Fibroblast of skin of right quadriceps (primary cell): ENCODE measurements at places on chromosomes 16 and 17.
A peak's percentile ranks its signal among the peaks of the same experiment; 100 is the strongest.

DNA sequence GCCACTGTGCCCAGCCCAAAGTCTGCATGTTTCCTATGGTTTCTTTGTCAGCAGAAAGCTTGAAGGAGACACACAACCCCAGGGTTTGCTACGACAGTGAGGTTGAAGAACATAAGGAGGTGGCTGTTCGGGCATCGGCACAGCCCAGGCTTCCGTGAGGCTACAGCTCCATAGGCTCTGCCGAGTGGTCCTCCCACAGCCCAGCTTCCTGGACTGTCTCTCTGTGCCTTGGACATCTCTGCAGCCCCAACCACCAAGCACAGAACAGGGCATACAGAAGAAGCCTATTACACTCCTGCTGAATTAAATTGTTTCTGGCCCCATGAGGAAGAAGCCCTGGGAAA, 3.2 kb upstream of the HAP1 start:
- no peak for DNase-seq

DNA sequence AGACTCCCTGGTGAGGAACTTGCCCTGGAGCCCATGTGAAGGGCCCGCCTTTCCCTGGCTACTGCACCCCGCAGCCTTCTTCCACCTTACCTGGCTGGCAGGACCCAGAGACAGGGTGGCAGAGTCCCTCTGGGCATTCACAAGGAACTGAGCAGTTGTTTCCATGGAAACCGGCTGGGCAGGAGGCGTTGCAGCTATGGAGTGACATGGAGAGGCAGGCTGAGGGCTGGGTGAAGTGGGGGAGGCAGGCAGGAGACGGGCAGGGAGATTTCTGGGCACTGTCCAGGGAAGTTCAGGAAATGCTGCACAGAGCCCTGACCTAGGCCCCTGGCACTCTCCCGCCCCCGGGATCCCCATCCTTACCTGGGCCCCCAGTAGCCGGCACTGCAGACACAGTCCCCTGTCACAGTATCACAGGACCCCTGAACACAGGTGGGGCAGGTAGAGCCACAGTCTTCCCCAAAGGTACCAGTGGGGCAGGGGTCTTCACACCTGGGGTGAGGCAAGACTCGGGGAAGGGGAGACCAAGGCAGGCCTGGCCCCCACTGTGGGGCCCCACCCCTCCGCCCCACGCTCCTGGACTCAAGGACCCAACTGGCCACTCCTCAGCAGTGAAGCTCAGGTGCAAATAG, 5.9 kb downstream of the SCARF1 start:
- no peak for DNase-seq

DNA sequence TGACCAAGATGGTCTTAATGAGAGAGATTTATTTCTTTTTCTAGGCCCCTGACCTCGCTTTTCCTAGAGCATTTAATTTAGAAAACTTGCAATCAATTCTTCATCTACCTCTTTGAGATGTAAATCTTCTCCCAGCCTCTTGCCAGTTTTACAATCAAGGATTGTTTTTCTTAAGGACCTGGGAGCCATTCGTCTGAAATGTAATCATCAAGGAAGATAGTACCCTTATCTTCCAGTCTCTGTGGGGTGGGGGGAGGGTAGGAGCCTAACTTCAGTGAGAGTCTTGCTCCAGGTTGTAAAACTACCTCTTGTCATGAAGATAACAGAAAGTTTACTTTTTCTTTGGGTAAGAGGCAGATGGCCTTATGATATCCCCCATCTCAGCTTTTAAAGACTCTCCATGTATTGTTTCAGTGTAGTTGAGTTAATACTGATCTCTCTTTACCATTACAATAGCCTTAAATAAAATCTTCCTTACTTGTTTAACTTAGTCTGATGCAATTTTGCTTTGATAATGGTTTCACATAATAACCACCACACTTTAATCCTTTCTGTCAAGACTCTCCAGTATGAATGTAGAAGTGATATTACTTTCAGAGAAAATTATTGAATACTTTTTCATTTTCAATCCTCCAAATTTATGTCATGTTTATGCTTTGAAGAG, 110.2 kb upstream of the CPHXL start:
- no peak for DNase-seq

GRCh38 chr16:12330946-12331345, 354.4 kb downstream of the SNX29 start:
- no peak for DNase-seq

GRCh38 chr16:65545413-65545956, 423.6 kb upstream of the CDH11 start:
- DNase-seq = peak; percentile 48

GRCh38 chr16:88435437-88436355, 17.4 kb upstream of the ZFPM1 start:
- DNase-seq = no peak

DNA sequence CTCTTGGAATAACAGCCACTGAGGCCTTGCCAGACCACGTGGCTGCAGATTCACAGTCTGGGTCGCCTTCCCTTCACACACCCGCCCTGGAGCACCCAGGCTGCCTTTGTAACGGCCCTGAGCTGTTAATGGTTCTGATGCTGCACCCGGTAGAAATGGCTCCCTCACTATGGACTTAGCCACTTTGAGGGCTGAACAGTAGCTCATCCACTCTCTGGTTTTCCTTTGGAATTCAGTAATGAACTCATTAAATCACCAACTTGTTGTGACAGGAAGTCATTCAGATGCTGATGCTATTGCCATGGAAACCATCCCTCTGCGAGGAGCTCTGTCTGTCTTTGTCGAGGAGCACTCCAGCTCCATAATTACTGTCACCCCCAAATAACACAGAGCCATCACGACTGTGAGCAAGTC, 59.2 kb downstream of the CDK5R1 start:
- peak; percentile 27 for DNase-seq

DNA sequence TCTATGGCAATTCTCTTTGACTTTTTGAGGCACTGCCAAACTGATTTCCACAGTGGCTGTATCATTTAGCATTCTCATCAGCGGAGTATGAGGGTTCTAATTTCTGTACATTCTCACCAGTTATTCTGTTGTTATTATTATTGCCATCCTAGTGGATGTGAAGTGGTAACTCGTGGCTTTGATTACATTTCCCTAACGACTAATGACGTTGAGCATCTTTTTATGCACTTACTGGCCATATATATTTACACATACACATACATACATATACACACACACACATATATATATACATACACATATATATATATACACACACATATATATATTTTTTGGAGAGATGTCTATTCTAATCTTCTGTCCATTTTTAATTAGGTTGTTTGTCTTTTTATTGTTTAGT, 3.7 kb upstream of the MLYCD start:
- DNase-seq = no peak

GRCh38 chr17:27793168-27793905, 7.0 kb downstream of the NOS2 start:
- DNase-seq = peak; percentile 6

DNA sequence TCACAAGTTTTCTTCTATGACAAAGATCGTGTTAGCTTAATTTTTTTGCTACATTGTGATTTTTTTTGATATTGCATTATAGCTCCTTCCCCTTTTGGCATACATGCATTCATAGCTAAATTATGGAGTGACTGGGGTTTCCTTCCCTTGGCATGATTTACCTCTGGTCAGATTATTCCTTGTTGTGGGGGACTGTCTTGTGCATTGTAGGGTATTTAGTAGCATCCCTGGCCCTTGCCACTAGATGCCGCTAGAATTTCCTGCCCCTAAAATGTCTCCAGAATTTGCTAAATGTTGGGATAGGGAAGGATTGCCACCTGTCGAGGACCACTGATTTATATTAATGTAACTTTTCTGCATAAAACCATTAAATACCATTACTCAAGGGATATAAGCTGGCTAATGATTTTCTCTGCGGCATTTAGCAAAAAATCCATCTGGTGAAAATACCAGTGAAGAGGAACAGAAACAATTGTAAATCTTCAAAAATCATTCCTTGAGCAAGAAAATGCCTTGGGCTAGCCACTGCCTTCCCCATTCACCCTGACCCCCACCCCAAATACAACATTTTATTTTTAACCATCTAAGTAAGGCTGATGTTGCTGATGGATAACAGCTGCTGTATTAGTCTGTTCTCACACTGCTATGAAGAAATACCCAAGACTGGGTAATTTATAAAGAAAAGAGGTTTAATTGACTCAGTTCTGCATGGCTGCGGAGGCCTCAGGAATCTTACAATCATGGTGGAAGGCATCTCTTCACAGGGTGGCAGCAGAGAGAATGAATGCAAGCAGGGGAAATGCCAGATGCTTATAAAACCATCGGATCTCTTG, 195.2 kb downstream of the MAP2K6 start:
- peak; percentile 32 for DNase-seq

DNA sequence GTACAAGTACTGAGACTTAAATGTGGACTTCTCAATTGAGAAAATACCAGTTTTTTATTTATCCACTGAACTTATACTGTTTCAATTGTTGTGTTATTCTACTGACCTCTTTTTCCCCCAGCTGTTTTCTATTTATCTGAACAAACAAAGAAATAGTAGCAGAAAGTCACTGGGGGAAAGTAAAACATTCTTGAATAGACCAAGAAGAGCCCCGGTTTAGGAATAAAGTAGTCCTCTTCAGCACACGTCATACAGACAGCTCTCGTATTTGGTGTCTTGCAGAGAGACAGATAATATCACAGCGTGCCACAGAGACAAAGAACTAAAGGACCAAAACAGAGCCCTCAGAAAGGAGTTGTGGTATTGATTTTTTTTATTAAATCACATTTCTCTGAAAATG, 1159.1 kb upstream of the CDH8 start:
- DNase-seq = no peak

DNA sequence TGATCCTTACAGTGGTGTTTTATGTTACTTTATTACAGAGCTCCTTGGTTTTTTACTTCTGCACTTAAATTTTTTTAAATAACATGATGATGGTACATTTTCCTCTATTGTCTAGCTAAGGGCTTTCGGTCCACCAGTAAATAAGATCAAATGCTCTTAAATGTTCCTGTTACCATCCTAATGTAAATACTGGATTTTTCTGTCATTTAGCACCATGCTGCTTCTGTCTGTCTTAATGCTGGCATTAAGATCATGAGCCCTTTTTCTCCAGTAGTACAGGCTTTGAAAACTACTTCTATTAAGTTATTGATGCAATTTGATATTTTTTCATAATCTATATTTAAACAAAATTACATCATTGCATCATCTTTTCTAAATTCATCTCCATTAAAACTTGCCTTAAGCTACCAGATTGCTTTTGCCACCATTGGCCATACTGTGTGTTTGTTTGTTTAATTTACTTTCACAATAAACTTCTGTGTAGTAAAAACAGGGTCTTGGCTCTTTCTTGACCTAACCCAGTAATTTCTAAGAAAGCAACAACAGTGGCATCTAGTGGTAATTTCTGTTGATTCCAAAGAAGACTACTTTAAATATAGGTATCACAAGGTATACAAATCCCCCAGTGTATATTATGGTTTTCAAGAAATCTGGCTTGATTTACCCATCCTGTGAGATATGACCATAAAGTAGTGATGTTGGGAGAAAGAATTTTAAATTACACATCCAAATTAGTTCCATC, 9.0 kb upstream of the PHAF1 start:
- no peak for DNase-seq

- no peak for DNase-seq
Observed at GRCh38 chr17:73532421-73532901, 111.8 kb downstream of the SDK2 start.

- DNase-seq = no peak
Observed at GRCh38 chr17:413706-414380, 61.2 kb upstream of the RPH3AL start.

- peak; percentile 21 for DNase-seq
Observed at GRCh38 chr17:71111934-71112333, 942.6 kb downstream of the KCNJ2 start.

DNA sequence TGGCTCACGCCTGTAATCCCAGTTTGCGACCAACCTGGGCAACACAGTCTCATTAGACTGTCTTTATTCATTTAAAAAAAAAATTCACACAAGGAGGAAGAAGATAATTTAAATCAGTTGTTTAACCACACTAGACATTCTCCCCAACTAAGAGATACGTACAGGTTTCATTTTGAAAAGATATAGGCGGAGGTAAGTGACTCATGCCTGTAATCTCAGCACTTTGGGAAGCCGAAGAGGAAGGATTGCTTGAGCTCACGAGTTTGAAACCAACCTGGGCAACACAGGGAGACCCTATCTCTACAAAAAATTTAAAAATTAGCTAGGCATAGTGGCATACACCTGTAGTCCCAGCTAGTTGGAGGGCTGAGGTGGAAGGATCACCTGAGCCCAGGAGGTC, 5.3 kb downstream of the CMTM4 start:
- no peak for DNase-seq

DNA sequence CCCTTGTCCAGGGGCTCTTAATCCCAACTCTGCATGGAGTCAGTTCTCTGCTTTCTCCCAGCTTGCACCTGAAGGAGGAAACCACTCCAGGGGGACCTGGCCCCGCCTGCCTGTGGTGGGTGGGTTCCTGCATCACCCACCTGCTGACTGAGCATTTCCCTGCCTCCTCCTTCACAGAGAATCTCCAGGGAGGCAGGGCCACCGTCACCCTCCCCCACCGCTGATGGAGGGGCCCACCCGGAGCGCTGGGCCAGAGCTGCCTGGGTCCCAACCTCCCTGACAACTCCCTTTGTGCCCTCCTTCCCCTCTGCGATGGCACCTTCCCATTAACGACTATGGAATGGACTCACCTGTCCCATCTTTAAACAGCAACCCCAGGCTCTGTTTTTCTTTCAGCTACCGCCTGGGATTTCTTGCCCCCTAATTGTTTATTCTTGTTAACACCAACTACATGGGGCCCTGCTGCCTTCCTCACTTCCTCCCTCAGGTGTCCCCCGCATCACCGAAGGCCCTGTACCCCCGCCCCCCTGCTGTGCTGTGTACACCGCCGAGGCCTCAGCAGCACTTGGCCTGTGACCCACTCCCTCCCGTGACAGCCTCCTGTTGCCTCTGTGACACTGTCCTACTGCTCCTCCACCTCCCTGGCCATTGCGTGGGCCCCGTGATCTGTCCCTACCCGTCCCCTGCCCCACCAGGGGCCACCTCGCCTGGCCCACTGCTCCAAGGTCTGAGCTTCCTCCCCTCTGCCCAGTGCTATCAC, 842 bp upstream of the TEDC2 start:
- no peak for DNase-seq

DNA sequence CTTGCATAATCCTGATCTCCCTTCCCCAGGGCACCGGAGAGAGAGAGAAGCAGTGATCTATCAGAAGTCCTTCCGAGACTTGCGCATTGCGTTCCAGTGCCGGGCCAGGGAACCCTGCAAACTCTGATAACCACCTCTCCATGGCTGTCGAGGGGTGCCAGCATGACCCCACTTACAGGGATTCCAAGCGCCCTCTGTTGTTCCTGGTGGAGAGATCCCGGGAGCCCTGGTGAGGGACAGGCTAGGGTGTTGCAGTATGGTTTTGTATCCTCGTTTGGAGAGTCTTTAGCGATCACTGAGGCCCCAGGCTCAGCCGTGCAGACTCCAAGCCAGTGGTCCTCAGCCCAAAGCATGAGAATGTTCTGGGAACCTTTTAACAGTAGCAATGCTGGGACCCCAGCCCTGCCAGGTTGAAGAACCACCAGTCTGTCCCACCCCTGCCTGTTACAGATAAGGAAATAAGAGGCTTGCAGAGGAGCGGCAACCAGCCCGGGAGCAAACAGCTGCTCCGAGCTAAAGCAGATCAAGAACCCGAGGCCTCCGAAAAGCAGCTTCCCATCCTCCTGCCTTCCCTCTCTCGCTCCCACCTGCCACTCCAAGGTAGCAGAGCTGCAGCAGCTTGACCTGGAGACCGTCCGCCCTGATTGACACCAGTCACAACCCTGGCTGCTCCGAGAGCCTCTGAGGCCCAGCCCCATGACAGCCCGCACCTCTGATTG, 150.3 kb upstream of the RPL38 start:
- DNase-seq = no peak
